ENCODE measurements at places on chromosomes 4 and X.

GRCh38 chrX:72054779-72055489 lies 76.8 kb downstream of the RTL5 start:
- DNase-seq = no peak

GRCh38 chr4:186781032-186781917 lies 57.6 kb upstream of the FAT1 start:
- no peak for DNase-seq

- no peak for DNase-seq
Observed at GRCh38 chrX:56784666-56785065, 55.6 kb downstream of the NBDY start.

DNA sequence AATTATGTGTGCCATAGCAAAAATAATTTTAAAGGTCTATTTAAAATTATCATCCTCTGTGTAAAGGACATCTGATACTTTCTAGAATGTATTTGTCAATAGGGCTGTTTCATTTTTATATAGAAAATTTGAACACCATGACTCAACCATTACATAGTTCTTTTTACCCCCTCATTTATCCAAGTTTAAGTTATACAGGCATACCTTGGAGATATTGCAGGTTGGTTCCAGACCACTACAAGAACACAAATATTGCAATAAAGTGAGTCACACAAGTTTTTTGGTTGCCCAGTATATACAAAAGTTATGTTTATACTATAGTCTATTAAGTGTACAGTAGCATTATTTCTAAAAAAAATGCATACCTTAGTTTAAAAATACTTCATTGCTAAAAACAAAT lies 130.4 kb downstream of the MSL3 start:
- DNase-seq = no peak

- DNase-seq = no peak
Observed at GRCh38 chrX:7314425-7314824, 166.5 kb upstream of the PUDP start.

- no peak for DNase-seq
Observed at GRCh38 chrX:38282049-38282448, 45.3 kb downstream of the RPGR start.

DNA sequence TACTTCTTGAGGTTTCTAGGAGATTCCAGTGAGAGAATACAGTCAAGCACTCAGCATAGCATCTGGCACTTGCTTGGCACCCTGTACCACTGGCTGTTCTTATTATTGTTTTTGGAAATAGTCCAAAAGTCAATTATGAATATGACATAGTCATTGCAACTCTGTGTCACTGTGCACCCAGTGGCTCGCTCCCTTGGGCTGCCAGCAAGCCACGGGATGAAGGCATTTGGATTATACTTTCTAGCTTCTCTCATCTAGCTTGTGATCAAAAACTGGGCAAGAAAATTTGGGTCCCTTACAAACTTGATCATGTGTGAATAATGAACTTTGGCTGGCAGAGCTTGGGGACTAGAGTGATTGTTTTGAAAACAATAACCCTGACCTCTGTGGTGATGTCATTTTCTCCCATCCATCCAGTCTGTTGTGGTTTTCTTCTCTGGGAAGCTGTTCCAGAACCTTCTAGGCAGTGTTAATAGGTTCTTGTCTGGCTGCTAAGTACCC lies 32.7 kb upstream of the LIMCH1 start:
- no peak for DNase-seq

- no peak for DNase-seq
Observed at GRCh38 chr4:1086011-1086410, 27.4 kb downstream of the RNF212 start.

DNA sequence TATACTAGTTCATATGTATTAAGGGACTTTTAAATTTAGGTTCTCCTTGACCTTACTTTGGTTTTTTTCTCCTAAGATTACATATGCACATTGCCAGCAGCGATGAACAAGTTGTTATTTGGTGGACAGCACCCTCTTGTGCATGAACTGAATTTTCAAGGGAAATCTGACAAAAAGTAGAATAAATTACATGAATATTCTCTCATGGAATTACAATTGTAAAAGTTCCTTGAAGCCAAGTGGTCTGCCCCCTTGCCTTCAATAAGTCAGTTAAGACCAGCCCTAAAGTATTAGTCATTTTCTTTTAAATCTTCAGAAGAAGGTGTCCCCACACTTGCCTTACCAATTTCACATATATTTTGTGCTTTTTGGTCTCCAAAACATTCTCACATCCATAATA lies 30.7 kb upstream of the SMARCA5 start:
- DNase-seq = no peak

DNA sequence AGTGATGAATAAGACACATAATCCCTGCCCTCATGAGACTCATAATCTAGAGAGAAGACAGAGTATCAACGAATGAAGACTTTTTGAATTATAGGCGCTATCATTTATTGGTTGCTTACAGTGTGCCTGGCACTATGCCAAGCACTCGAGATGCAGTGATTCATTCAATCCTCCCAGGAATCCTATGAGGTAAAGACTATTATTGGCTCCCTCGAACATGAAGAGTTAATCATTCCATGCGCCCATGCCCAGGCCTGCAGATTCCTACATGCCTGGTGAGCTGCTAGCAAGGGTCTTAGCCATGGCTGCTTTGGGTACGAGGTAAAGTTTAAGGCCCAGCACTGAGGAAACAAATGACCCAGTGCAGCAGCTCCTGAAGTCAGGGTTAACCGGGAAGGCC lies 47.0 kb downstream of the TEX13B start:
- DNase-seq = no peak

- no peak for DNase-seq
Observed at GRCh38 chrX:53084043-53084570, 1.9 kb downstream of the TSPYL2 start.

DNA sequence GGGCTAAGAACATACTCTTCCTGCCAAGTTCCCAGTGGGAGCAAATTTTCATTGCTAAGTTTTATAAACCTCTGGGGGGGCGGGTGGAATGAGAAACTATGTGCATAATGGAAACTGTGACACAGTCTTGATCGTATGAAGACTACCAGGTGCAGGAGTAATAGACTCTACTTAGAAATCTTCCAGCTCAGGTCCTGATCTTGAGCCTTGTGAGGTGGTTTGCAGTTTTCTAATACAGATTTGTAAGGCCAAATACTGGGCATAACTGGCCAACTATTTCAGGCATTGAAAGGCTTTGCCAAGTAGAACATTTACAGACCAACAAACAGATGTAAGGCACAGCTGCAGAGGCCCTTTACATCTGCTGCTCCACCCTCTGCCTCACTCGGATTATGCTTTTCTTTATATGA lies 89.7 kb upstream of the CBR4 start:
- no peak for DNase-seq
